ENCODE measurements at places on chromosomes 5 and 9. TPM values are rescaled to one million over a fixed set of nuclear protein-coding genes. Genes with fewer than 3 reads are reported as not detected.

Gene ADAMTSL2
- total RNA-seq = 4.9 TPM

Gene TAF11L10
- not detected for total RNA-seq

Gene SLC6A7
- not detected for total RNA-seq

Gene PCDHB2
- 1.8 TPM for total RNA-seq

GRCh38 chr5:135154961-135155360, 120.9 kb upstream of the PITX1 start:
- DNase-seq = no peak

GRCh38 chr5:72937517-72938061, 18.3 kb upstream of the FCHO2 start:
- no peak for DNase-seq

GRCh38 chr5:149960272-149961185, at the start of gene SLC26A2:
Gene SLC26A2, plus strand, starts transcription at chr5:149960758. Its CDS starts 16,895 bp downstream, at chr5:149977653.
- peak; percentile 99 for DNase-seq

DNA sequence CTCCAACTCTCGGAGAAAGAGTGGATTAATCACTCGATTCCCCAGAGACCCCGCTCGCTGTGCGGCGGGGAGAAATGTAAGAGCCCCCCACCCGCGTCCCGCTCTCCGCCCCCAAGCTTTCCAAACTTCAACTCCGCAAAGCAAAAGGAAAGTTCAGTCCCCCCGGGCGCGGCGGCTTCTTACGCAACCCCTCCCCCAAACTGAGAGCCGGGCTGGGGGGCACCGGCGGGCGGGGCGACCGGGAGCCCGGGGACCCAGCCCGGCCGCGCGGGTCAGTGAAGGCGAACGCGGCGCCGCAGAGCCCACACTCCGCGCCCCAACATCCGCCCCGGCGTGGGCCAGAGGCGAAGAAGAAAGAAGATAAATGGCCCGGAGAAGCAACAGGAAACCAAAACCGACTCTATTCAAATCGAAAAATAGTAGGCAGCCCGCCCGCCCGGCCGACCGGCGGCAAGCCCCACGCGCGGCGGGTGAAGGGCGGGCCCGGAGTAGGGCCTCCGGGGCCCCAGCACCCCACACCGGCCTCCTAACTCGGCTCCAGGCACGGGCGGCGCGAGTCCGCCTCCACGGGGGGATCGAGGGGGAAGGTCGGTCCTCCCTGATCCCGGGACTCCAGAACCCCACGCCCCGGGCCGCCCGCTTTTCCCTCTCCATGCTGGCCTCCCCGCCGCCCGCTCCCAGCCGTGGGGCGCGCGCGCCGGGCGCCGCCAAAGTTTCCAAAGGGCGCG, 720 bp downstream of the NOTCH1 start:
- DNase-seq = no peak

DNA sequence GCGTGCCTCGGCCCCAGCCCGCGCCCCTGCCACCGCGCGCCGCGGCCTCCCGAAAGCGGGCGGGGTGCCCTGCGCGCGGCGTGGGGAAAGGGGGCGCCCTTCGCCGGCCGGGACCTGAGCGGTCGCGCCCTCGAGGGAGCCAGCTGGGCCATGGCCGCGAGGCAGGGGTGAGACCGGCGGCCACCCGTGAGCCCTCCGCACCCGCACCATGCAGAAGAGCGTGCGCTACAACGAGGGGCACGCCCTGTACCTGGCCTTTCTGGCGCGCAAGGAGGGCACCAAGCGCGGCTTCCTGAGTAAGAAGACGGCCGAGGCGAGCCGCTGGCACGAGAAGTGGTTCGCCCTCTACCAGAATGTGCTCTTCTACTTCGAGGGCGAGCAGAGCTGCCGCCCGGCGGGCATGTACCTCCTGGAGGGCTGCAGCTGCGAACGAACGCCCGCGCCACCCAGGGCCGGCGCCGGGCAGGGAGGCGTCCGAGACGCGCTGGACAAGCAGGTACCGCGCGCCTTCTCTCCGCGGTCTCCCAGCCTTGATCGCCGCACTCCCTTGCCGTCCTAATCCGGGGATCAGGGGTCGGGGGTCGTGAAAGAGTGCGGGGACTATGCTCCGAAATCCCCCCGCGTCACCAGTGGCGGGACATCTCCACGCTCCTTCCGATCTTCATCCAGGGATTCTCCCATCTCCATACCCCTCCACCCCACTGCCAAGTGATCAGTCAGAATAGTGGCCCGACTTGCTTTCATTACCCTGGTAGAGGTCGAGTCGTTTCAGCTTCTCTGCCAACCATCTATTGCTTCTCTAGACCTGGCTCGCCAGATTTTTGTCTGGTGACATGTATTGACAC, 590 bp downstream of the RASGRF2 start:
- DNase-seq = no peak

DNA sequence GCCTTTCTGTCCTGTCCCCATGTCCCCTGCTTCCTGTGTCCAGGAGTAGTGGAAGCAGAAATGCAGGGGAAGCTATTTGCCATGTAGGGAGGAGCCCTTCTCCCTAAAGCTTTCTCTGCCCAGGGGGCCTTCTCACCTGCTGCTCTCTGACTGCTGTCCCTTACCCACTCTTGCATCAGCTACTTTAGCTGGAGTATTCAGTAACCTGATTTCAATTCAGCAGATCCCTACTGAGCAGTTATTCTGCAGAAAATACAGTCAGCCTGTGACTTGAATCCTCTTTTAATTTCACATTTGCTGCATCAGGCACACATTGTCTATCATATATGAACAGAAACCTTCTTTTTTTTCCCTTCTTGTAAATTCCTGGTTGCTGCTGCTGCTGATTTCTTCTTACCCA, 90.4 kb downstream of the MVB12B start:
- no peak for DNase-seq

DNA sequence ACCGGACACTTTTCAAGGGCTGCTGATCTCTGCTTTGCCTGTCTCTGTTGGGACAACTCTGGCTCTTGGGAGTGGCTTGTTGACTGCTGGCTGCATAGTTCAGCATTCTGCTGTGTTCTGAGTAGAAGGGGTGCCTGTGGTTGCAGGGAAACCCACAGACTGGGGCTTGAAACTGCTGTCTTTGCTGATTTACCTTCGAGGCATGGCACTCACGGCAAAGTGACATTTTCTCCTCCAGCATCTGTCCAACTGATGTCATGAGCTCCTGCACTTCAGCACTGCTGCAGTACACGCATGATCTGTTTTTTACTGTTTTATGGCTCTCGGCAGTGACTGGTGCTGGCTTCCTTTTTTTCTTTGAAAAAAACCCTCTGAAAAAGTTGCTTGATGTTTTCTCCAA, 69.2 kb downstream of the SPATA31D1 start:
- no peak for DNase-seq

DNA sequence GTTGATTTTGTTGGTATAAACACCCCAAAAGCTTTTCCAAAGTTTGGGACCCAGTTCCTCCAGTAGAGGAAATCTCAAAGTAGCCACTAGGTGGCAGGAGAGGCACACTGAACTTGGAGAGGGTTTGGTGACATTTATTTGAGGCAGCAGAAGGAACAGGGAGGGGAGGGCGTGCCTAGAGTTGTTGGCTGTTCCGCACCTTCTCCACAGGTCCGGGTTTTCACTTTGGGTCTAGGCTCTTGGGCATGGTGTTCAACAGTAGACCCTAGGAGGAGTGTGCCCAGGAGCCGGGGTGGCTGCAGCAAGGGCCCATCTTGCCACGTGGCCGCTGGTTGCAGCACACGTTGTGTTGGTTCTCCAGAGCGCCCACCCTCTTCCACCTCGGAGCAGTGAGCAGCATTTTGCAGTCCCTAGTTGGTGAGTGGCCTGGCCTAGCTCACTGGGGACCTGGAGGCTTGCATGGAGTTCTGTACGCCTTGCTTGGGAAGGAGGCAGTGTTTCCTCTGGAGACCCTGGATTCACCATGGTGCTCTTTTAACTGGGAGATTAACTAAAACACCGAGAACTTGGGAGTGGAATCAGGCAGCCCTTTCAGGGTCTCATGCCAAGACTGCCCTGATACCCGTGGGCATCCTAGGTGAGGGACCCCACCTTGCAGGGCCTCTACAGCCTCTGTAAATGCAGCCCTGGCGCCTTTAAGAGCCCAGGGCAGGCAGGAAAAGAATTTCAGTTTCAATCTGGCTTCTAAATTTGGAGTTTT, 28.2 kb downstream of the PTPA start:
- peak; percentile 90 for DNase-seq

- DNase-seq = no peak
These were observed 116.6 kb upstream of the BNC2 start for GRCh38 chr9:16987026-16987425.
